GM23248 (cell line): ENCODE measurements at places on chromosomes 2 and 18. TPM values are rescaled to one million over a fixed set of nuclear protein-coding genes. Genes with fewer than 3 reads are reported as not detected.

DYNC2LI1 gene
- 15.9 and 21.0 TPM in 2 replicates for total RNA-seq

CCDC150 gene
- total RNA-seq = 0.65 and 1.1 TPM in 2 replicates

LCT gene
- total RNA-seq = under 0.01 and 0.25 TPM in 2 replicates

CFAP65 gene
- not detected in 2 replicates for total RNA-seq

VAMP5 gene
- total RNA-seq = 50.3 and 59.0 TPM in 2 replicates

IL1F10 gene
- not detected in 2 replicates for total RNA-seq

ADD2 gene
- total RNA-seq = under 0.01 TPM in 1 of 2 replicates, not detected in the other

DIPK1C gene
- total RNA-seq = not detected in 2 replicates

SIX3 gene
- not detected in 2 replicates for total RNA-seq

COPS8 gene
- total RNA-seq = 145 and 148 TPM in 2 replicates

CNDP1 gene
- not detected in 2 replicates for total RNA-seq

FOSL2 gene
- 78.0 and 83.5 TPM in 2 replicates for total RNA-seq

MYOM1 gene
- 0.65 TPM in 1 of 2 replicates, not detected in the other for total RNA-seq

PAIP2B gene
- under 0.01 TPM in 2 replicates for total RNA-seq

CHRND gene
- not detected in 2 replicates for total RNA-seq

CTDSP1 gene
- 82.7 and 119 TPM in 2 replicates for total RNA-seq

POTEC gene
- total RNA-seq = not detected in 2 replicates

CHST9 gene
- not detected in 2 replicates for total RNA-seq

KIF5C gene
- 0.11 and 0.13 TPM in 2 replicates for total RNA-seq

ALKAL2 gene
- not detected in 2 replicates for total RNA-seq

FAM237A gene
- total RNA-seq = not detected in 2 replicates

KCNF1 gene
- 0.97 TPM in 1 of 2 replicates, not detected in the other for total RNA-seq

CGREF1 gene
- total RNA-seq = 19.2 and 23.3 TPM in 2 replicates

CCL20 gene
- not detected in 2 replicates for total RNA-seq

XIRP2 gene
- not detected in 2 replicates for total RNA-seq

HOXD11 gene
- 28.4 and 31.6 TPM in 2 replicates for total RNA-seq

NFATC1 gene
- 6.4 and 7.5 TPM in 2 replicates for total RNA-seq

TAF1B gene
- 9.0 and 27.0 TPM in 2 replicates for total RNA-seq

ZNF385B gene
- not detected in 2 replicates for total RNA-seq

LINC00305 gene
- not detected in 2 replicates for total RNA-seq

RAX gene
- not detected in 2 replicates for total RNA-seq

IGFBP5 gene
- total RNA-seq = 117 TPM in 2 replicates

SCLY gene
- 12.5 and 14.8 TPM in 2 replicates for total RNA-seq

EGR4 gene
- total RNA-seq = not detected in 2 replicates

CTAGE1 gene
- 0.11 TPM in 1 of 2 replicates, not detected in the other for total RNA-seq

CD8B gene
- total RNA-seq = not detected in 2 replicates

PLEKHH2 gene
- total RNA-seq = 1.6 and 2.2 TPM in 2 replicates

CNTNAP5 gene
- not detected in 2 replicates for total RNA-seq

PRKAG3 gene
- total RNA-seq = not detected in 2 replicates

DCC gene
- total RNA-seq = not detected in 2 replicates

MROH2A gene
- not detected in 2 replicates for total RNA-seq

SPHKAP gene
- total RNA-seq = 0.13 and 0.32 TPM in 2 replicates

PROM2 gene
- 0.22 TPM in 1 of 2 replicates, not detected in the other for total RNA-seq

PARD6G gene
- 0.22 TPM in 1 of 2 replicates, not detected in the other for total RNA-seq

SALL3 gene
- not detected in 2 replicates for total RNA-seq

RGPD3 gene
- total RNA-seq = 0.13 and 0.43 TPM in 2 replicates

KCNE4 gene
- 3.8 and 5.9 TPM in 2 replicates for total RNA-seq

MEIS1 gene
- 19.1 and 21.4 TPM in 2 replicates for total RNA-seq

AQP12B gene
- not detected in 2 replicates for total RNA-seq

CYP26B1 gene
- 0.25 and 0.32 TPM in 2 replicates for total RNA-seq

CIB4 gene
- total RNA-seq = not detected in 2 replicates
